ENCODE measurements at places on chromosomes 2 and 18. TPM values are rescaled to one million over a fixed set of nuclear protein-coding genes. Genes with fewer than 3 reads are reported as not detected.

COL6A3 gene
- 0.53 TPM for total RNA-seq

ERBB4 gene
- not detected for total RNA-seq

KLHL41 gene
- not detected for total RNA-seq

SEPTIN10 gene
- not detected for total RNA-seq

CYP26B1 gene
- total RNA-seq: not detected

FABP1 gene
- not detected for total RNA-seq

RAMP1 gene
- total RNA-seq: 0.64 TPM

LINC00305 gene
- total RNA-seq: not detected

SP5 gene
- not detected for total RNA-seq

DPYSL5 gene
- not detected for total RNA-seq

ZAP70 gene
- 286 TPM for total RNA-seq

ALPI gene
- not detected for total RNA-seq

CAMKMT gene
- total RNA-seq: 13.3 TPM

GBX2 gene
- not detected for total RNA-seq

G6PC2 gene
- total RNA-seq: not detected

BCL11A gene
- not detected for total RNA-seq

TUBA3E gene
- not detected for total RNA-seq

MYO5B gene
- total RNA-seq: 0.02 TPM

CTIF gene
- total RNA-seq: 5.7 TPM

OBSL1 gene
- 0.16 TPM for total RNA-seq

NEU4 gene
- total RNA-seq: 0.12 TPM

AQP12A gene
- total RNA-seq: not detected

CCDC150 gene
- total RNA-seq: 18.6 TPM

CYB5A gene
- total RNA-seq: 27.1 TPM

IER3IP1 gene
- total RNA-seq: 10.3 TPM

CHRND gene
- total RNA-seq: not detected

FER1L5 gene
- not detected for total RNA-seq

CABLES1 gene
- 2.1 TPM for total RNA-seq

PDE1A gene
- total RNA-seq: not detected

CNTNAP5 gene
- total RNA-seq: not detected

RAB6C gene
- 0.18 TPM for total RNA-seq

CRYGC gene
- not detected for total RNA-seq

CXCR1 gene
- 0.54 TPM for total RNA-seq

CD207 gene
- not detected for total RNA-seq
